ENCODE measurements at places on chromosomes 2 and 18.

- no peak for DNase-seq
Observed at GRCh38 chr2:10150436-10150835, 27.9 kb downstream of the RRM2 start.

- DNase-seq = no peak
Observed at GRCh38 chr18:79586436-79587225, 93.0 kb upstream of the CTDP1 start.

DNA sequence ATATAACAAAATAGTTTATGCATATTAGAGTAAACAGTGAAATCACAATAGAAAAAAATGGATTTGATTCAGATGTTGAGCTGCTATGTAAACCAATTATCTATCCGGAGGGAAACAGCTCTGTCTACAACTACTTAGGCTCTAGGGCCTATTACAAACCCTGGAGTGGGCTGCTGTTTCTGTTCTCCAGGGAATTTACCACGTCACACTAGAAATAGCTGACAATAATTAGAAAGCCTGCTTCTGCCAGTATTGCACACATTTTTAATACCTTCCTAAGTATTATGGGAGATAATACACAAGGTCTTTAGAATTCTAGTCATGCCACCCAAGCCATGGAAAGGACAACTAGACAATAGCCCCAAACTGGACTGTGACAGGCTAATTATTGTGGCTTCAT lies 411.1 kb downstream of the FIGN start:
- DNase-seq = no peak

GRCh38 chr2:43020990-43021669 lies 205.3 kb downstream of the ZFP36L2 start:
- no peak for DNase-seq

DNA sequence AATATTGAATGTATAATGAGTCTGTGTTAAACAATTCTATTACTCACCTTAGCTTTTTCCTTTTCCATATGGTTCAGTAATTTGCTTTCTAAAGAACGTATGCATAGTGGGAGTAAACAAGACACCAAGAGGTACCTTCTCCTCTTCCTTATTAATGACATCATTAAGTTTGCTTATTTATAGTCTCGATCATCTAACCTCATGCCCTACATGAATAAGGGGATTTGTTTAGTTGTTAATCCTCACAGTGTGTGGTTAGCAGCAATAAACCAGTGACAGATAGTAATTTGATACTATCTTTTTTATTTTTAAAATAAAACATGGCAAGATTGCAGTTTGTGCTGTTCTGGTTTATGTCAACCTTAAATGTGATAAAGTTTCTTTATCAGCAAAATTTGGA lies 69.7 kb downstream of the COBLL1 start:
- no peak for DNase-seq

- peak; percentile 14 for DNase-seq
Observed at GRCh38 chr2:189304360-189304759, 124.8 kb upstream of the COL5A2 start.

GRCh38 chr2:58762176-58762781 lies 521.2 kb upstream of the FANCL start:
- no peak for DNase-seq

DNA sequence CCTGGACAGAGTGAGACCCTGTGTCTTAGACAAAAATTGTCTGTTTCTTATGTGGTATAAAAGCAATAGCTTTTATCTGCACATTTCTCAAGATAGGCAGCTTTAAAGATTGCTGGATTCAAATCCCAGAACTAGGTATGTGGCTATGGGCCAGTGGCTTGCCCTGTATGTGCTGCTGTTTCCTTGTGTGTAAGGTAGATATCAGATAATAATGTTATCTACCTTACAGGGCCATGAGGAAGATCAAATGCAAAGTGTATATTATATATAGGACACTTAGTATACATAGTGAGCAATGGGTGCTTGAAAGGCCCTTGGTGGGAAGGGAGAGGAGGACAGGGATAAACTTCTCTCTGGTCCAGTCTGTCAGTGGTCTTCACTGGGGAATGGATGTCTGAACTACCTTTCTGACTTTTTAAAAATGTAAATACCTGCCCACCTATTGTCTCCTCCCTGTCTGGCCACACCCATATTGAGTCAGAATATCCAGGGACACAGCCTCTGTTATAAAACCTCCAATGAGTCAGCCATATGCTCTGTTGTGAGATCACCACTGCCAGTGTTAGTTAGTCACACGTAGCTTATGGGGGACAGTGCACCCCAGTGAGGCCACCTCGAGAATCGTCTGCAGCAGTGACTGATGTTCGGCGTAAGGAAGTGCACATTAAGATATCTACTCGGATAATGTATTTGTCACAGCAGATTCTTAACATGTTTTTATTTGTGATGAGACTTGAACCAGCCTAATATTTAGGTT lies 383.4 kb downstream of the PTPRM start:
- DNase-seq = no peak

DNA sequence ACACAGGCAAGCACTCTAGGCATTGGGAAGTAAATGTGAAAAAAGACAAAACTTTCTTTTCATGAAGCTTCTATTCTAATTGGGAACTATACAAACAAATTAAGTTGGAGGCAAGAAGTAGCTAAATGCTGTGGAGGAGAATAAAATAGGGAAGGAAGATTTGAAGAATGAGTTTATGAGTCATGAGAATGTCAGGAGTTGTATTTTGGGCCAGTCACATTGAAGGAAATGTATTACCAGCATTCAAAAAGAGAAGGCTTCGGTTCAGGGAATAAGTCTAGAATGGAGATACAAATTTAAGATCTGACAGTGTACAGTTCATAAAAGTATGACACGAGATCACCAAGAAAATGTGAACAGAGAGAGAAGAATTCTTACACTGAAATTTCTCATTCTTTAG lies 666.5 kb downstream of the ADCYAP1 start:
- no peak for DNase-seq

GRCh38 chr2:41084321-41084720 lies 632.4 kb upstream of the SLC8A1 start:
- no peak for DNase-seq

DNA sequence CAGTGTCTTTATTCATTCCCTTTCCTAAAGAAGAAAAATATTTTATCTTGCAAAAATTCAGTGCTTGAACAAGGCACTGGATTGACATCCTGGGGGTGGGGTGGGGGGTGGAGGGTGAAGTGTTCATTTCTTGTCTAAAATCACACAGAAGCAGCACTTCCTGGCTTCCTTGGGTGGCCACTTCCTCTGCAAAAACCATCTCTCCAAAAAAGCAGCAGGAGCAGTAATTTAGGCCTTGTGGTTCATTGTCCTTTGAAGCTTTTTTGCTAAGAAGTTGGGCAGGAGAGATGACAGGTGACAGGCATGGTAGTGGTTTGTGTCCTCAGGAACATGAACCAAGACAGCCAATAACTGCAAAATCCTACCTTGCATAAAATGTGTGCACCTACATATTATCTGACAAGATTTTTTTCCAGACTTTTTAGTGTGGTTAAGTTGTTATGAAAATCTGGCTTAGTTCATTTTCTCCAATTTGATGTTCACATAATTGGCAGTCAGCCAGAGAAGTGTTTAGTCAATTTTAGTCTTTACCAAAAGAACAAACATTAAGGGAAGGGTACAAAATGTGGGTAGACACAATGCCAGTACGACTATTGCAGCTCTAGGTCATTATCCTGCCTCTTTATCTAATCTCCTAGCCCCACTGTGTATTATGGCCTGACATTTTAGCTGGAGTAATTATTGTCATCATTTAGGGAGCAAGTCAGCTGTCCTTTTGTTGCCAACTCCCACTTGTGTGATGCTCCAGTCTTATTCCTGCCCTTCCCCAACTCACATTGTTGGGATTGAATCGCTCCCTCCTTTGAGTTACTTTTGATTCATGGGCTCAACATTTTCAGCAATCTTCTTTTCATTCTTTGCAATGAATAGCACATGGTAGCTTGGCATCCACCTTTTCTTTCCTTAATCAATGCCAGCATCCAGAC lies 177.2 kb downstream of the MYO3B start:
- DNase-seq = no peak

Data from stimulated activated CD4-positive, alpha-beta T cell treated with anti-CD3 and anti-CD28 coated beads, Interleukin-4, amount 100 ng/mL, for 48 hours (primary cell).